ENCODE measurements at places on chromosomes 16 and 17.

DNA sequence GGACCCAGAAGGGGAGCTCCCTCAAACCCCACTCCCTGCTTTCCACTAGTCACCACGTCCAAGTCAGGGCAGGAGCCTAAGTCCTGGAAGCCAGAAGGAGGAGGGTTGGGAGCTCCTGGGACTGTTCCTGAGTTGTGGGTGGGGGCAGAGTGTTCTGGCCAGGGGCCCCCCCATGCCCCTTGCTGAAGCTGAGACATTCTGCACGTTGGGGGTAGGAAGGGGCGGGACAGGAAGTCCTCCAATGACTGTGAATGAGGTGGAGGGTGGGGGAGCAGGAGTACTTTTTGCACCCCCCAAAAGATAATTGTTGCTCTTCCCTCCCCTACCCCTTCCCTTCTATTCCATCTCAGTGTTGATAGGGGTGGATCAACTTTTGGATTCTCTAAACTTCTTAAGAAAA is 21.4 kb upstream of the C17orf113 start:
- no peak for DNase-seq

DNA sequence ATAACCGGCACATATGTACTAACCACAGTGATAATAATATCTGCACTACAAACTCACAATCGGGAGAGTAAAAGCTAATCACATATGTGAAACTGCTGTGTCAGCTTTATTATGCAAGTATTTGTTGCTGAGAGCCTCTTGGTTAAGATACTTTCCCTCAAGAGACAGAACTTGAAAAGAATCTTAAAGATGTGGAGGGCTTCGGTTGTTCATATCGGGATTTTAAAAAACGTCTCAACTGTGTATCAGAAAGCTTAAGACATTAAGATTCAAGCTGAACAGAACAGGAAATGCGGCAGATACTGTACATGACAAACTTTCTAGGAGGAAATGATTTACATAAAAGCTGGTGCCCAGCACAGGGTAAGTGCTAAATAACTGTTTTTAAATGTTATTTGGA is 27.5 kb upstream of the HLF start:
- no peak for DNase-seq

DNA sequence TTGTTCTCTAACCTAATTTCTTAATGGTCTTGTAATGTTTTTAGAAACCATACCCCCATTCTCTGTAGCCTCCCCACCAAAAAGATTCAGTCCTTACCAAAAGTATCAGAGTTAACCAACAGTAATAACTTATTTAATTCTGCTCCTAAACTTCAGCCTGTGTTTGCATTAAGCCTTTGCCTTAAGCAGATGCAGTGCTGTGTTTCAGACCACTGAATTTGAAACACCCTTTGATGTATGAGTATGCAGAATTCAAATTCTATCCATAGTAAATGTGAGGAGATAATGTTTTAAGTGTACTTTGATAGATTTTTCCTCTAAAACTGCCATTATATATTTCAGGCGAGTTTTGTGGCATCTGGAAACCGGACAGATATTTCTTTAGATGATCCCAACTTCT is 171.6 kb upstream of the RBL2 start:
- no peak for DNase-seq

DNA sequence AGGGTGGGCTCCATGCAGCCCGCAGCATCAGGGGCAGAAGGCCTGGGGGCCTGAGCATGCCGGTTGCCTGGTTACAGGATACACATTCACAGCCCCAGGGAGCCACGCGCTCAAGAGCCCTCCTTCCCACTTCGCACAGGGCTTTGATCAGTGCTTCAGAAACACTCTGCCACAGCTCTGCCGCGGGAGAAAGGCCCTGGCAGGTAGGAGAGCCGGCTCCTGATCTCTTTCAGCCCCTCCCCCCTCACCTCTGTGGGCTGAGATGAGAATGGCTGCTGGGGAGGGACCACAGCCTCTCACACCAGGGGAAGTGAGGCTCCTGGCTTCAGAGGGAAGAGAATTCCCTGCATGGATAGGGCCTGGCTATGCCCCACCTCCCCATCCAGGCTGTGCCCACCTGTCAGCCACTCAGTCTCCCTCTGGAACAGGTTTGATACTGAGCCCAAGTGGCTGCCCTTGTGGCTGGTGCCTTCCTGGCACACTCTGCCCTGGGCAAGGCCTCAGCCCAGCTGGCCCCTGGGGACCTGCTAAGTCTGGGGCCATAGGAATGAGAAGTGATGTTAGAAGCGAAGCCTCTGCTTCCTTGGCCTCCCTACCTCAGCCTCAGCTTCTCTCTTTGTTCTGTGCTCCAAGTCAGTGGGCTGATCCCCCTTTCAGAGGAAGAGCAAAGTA is 8.6 kb downstream of the DOK4 start:
- DNase-seq, result no peak

DNA sequence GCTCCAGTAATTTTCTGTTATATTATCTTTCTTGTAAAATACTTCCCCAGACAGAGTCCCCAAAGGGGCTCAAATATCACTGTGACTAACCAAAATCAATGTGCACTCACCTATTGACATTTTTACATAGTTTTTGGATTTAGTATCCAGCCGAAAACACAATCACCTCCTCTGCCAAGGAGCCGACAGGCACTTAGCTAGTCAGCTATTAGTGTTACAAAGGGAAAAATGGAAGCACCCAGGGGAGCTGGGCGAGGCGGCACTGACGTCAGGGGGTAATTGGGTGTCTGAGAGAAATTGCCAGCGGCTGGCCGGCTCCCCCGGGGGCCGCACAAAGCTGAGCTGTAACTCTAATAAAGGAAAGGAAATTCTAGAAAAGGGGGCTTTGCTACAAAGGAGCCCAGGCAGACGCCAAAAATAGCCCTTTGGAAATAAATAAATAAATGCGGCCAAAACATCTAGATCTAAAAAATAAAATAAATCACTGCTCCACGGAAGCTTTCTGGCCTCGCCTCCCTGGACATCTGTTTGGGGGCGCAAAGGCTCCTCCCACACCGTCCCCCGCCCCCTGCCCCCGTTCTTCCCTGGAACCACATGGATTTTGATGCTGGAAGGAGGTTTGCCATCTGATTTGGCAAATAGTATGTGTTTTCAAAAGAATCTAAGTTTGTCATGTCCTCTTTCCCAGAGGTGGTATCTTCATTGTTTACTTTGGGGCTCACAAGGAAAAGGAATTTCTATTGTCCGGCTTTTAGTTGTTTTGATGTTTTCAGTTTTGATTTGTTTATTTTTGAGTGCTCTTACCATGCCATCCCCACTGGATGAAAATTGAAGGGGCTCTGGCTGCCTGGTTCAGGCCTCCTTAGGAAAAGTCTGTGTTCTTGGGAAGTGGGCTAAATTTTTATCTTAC is 156.7 kb downstream of the ZNF423 start:
- no peak for DNase-seq

GRCh38 chr17:55116440-55116914 is 147.9 kb downstream of the STXBP4 start:
- no peak for DNase-seq

DNA sequence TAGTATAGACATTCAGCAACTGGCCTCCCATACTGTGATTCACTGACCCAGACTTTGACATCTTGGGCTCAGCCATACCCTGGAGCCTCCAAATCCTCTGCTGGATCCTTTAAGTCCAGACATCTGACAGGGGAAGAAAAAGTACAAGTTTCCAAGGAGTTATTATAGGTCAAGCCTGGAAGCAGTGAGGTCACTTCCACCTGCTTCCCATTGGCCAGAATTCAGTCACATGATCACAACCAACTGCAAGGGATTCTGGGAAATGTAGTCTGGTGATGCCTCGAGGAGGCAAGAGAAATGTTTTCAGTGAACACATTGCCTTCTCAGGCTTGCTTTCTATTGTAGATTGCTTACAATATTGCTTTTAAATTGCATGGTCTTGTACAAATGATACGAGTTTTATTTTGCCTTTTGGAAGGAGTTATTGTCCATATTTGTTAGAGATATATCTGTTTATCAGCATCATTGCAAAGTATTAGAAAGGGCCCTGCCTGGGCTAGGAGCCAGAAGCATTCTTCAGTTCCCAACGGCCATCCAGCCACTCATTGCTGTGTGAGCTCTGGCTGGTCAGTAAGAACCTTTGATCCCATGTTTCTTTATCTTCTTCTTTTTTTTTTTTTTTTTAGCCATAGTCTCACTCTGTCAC is 696.9 kb downstream of the WWOX start:
- no peak for DNase-seq

- DNase-seq, result no peak
Observed at GRCh38 chr16:85735225-85735635, 15.7 kb downstream of the C16orf74 start.

GRCh38 chr17:15922586-15922985 is 22.3 kb upstream of the ADORA2B start:
- no peak for DNase-seq

DNA sequence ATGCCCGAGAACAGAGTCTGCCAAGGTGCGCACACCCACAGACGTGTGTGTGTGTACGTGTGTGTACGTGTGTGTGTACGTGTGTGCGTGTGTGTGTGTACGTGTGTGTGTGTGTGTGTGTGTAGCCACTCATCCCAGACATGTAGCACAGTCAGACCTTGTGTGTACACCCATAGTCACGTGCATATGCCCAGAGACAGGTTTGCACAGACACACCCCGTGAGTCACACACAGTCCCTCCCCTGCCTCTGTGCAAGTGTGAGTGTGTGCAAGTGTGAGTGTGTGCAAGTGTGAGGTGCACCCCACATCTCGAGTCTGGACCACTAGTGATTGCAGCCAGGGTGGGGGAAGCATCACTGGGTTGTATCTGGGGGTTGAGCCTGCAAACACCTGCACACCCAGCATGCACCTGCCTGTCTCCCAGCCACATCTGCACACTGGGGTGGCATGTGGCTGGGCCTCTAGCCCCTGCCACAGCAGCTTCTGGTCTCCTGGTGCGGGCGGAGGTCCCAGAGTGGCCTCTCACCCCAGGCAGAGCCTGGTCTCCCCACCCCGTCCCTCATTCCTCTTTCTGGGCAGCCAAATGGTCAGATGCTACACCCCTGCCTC is 23.6 kb downstream of the BAHCC1 start:
- no peak for DNase-seq

DNA sequence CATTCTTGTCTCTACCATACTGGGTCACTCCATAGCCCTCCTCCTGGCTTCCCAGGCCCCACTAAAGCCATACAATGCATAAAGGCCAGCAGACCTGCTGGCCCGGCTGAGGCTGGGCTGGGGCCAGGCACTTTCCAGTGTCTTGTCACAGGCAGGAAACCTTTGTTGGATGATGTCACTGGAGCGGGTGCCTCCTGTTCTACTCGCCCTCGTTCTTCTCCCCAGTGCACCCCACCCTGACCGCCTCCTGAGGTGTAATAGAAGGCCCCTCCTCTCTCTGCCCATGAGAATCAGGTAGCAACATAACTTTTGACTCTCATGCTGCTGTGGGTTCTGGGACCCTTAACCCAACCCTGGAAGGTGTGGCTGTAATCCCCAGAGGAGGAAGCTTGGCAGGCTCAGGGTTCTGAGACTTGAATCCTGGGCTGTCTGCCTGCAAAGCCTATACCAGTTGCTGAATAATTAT is 54.2 kb upstream of the IL34 start:
- DNase-seq, result no peak

DNA sequence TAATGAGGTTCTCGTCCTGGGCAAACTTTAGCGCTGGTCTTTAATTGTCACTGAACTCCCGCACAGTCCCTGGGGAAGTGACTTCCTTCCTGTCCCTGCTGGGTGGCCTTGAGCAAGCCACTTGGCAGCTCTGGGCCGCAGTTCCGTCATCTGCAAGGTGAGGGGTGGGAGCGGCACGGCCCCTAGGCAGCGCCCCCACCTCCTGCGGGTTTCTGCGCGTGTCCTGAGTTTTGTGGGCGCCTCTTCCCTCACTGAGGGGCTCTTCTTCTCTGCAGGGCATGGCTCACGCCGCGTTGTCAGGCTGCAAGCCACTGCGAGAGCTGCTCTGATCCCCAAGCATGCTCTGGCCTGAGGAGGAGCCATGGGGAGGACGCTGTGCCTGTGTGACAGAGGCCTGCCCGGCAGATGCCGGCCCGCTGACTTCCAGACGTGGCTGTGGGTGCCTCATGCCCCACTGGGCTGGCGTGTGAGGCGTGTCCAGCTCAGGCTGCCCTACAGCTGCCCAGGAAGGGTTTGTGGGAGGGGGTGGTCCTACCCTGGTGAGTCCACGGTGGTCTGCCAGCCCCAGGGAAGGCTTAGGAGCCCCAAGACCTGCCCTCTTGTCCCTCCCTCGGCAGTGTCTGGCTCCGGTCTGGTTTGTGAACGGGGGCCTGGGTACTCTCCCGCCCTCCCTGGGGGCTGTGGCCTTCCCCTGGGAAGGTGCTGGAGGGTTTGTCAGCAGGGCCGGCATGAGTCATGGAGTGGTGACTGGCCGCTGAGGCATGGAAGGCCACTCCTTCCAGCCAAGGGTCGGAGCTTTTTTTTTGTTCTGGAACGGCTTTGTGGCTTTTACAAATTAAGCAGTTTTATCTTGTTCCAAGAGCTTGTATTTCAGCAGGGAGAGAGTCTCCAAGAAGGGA is 182.0 kb downstream of the SEC14L1 start:
- peak; percentile 97 for DNase-seq

DNA sequence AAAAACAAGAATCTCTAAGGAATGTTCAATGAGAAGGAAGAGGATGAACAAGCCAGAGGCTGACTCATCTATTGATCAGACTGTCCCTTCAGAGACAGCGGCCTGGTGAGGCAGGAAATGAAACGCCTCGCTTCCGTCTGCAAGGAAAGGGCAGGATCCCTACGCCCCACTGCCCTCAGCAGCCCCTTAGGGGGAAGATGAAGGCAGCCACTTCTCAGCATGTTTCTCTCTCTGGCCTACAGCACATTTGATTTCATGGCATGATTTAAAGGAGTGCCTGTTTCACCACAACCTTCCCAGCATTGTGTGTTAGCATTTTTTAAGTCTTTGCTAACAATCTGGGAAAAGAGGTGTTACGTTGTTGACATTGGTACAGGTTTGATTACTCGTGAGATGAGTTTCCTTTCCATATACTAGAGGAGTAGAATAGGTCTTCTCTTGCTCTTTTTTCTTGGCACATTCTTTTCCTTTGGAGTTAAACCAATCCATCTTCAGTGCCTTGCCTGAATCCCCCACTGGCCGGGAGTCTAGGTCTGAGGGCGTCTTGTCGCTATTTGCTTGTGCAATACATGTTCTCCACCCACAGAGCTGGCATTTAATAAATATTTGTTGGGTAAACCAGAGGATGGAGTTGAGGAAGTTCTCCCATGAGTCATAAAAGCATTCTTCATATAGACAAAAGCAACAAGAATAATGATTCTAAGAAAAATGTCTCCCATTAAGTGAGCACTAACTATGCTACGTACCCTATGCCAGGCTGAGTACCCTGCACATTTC is 47.4 kb downstream of the RBFOX3 start:
- no peak for DNase-seq

GRCh38 chr16:49854796-49855203 is 1.1 kb downstream of the ZNF423 start:
- DNase-seq, result no peak

GRCh38 chr17:81959362-81960129 is 1.4 kb downstream of the NOTUM start:
- DNase-seq, result no peak

- DNase-seq, result no peak
Observed at GRCh38 chr17:81075307-81075706, 40.4 kb downstream of the BAIAP2 start.

- DNase-seq, result no peak
Observed at GRCh38 chr17:50264263-50265113, 9.8 kb upstream of the TMEM92 start.

GRCh38 chr17:27954548-27955495 is 61.7 kb upstream of the LYRM9 start:
- DNase-seq, result no peak

Data from AG04449 (cell line).